ENCODE measurements at places on chromosomes 5 and 9. TPM values are rescaled to one million over a fixed set of nuclear protein-coding genes. Genes with fewer than 3 reads are reported as not detected.

The CCDC152 gene
- polyA plus RNA-seq, result 0.15 TPM

The SNX24 gene
- 27.0 TPM for polyA plus RNA-seq

The VCAN gene
- 2.1 TPM for polyA plus RNA-seq

The CATSPER3 gene
- polyA plus RNA-seq, result 1.4 TPM

The PRSS3 gene
- polyA plus RNA-seq, result 2.8 TPM

The PCDHGA3 gene
- 0.22 TPM for polyA plus RNA-seq

The PCDH12 gene
- polyA plus RNA-seq, result 7.4 TPM

The TUSC1 gene
- polyA plus RNA-seq, result 16.7 TPM

The PCDHB11 gene
- polyA plus RNA-seq, result 0.47 TPM

The CDC26 gene
- 76.2 TPM for polyA plus RNA-seq

The RGMB gene
- polyA plus RNA-seq, result 4.0 TPM

The MYMK gene
- polyA plus RNA-seq, result not detected

The LCN1 gene
- polyA plus RNA-seq, result not detected

The NDOR1 gene
- 5.9 TPM for polyA plus RNA-seq

The C8G gene
- polyA plus RNA-seq, result 2.1 TPM

The CCNJL gene
- polyA plus RNA-seq, result 3.8 TPM

Data from kidney (tissue), 22 donors.